ENCODE measurements at places on chromosomes 11 and 22. TPM values are rescaled to one million over a fixed set of nuclear protein-coding genes. Genes with fewer than 3 reads are reported as not detected.

GRCh38 chr11:9601037-9601875, 27.8 kb downstream of the WEE1 start:
- DNase-seq: no peak

DNA sequence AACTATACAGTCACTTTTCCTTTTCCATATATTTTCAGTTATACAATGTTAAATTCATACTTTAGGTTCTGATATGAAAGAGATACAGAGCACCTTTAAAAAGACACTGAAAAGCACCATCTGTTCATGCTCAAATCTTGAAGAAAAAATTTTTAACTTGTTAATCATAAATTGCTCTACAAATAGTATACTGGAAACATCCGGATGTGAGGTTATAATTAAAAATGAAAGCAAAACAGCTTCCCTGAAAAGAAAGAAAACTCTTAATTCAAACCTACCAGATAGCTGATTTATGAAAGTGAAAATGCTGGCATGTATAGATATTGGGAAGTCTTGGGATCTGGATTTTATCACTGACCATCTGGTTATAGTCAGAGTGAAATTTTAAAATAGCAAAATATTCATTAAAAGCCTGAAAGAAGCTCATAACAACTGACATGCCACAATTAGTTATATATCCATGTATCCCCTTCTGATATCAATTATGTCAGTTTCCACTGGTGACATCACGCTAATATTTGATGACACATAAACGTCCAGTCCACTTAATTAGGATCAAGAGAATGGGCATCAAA, 740.0 kb downstream of the DLG2 start:
- DNase-seq: peak; percentile 71

- DNase-seq: peak; percentile 62
These were observed 25.0 kb downstream of the SWAP70 start for GRCh38 chr11:9688716-9689511.

DNA sequence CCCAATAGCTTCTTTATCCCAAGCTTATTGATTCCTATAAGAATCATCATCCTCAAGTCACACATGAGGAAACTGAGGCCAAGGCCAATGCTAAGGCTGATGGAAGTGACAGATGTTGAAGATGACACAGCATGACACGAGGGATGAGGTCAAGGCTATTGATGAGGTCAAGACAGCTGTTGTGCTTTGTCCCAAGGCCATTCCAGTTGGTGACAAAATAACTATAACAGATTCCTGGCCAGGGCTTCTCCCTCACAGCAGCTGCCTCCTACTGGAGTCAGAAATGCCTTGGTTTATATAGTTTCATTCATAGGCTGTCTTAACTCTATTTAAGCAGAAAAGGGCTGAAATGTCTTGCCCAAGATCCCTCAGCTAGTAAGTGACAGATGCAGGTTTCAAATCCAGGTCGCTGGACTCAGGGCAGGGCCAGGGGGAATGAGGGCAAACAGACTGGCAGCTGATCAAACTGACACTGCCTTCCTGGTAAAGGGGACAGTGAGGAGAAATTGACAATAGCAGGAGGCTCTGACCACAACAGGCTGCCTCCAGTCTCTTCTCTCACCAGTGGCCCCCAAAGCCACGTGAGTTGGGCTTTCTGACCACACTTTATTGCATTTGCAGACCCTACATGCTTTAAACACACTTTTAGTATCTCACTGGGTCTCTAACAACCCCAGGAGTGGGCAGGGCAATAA, 16.5 kb downstream of the MIF start:
- DNase-seq: no peak

GRCh38 chr22:25477358-25477757, 87.1 kb upstream of the GRK3 start:
- DNase-seq: no peak

DNA sequence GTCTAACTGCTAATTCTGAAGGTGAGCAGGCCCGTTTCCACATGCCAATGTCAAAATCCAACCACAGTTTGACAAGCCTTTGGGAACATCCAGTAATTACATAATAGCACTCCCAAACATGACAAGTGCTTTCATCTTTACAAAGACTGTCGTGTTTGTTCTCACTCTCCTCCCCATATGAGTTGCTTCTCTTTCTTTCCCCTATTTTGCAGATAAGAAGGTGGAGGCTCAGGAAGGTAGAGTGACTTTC, 55.9 kb upstream of the CD44 start:
- DNase-seq: no peak

- no peak for DNase-seq
These were observed 123.3 kb downstream of the APIP start for GRCh38 chr11:34792814-34793258.

DNA sequence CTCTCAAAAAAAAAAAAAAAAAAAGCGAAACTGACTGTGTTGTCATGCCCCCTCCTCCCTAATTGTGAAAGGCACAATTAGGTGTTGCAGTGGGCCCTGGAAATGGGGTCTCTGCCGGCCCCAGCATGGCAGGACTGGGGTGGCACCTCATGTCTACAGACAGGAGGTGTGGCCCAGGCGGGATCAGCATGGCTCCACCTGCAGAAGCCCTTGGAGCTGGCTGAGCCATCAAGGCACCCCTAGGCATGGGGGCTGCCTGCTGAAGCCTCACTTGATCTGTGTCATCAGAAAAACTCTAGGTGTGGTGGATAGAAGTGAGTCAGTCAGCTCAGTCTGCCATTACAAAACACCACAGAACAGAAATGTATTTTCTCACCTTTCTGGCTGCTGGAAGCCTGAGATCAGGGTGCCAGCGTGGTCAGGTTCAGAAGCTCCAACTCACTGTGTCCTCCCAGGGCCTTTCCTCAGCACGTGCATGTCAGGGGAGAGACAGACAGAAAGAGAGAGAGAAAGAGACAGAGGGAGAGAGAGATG, 10.1 kb upstream of the B4GALNT4 start:
- no peak for DNase-seq

GRCh38 chr11:28009388-28009787, 98.6 kb downstream of the KIF18A start:
- no peak for DNase-seq

DNA sequence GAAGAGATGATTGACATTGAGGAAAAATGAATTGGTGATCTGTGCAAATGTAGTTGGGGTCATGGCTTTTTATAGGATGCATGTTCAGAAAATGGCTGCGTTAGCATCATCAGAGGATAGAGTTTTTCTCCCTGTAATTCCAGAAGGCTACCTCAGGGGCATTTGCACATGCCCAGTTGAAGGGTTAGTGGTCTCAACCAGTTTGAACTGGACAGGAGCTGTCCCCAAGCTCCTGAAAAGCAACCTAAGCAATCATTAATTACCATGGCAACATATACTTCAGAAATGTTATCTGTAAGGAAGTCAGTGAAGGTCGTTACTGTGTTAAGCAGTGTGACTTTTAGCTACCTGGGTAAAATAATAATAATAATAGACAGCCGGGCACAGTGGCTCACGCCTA, 29.3 kb downstream of the TUG1 start:
- no peak for DNase-seq

GRCh38 chr11:78319453-78319955, 98.1 kb downstream of the GAB2 start:
- no peak for DNase-seq

DNA sequence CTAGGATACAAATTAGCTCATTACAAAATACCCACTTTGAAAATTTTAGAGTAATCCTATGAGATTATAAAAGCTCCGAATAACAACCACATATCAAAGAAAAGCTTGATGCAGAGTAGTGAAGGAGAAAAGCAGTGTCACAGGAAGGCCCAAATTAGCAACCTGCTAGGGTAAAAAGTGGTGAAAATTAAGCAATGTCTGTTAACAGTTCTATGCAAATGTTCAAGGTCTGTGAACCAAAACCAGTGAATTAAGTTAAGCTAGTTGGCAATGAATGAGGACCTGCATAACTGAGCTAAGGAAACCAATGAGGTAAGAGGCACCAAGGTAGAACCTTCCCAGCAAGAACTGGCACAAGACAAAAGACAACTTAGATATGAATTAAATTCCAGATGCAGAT, 29.6 kb downstream of the PRDM10 start:
- no peak for DNase-seq

GRCh38 chr11:77823775-77824174, 2.8 kb downstream of the AAMDC start:
- DNase-seq: peak; percentile 2

DNA sequence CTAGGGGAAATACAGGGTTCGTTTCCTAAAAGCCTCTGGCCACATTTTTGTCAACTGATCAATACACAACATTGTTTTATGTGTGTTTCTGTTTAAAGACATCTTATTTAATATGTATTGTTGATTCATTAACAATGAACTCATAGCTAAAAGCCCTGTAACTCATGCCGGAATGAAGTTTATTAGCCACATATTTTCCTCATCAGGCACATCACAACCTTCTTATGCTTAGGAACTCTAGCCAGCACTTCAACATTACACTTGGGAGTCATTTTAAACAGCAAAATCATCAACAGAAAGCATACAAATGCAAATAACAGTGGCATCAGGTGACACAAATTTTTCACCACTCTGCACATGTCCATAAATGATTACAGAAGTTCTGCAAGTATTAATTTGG, 15.1 kb upstream of the BLID start:
- DNase-seq: peak; percentile 53

- no peak for DNase-seq
These were observed 9.1 kb downstream of the BACE1-AS start for GRCh38 chr11:117300283-117300663.

The AMOTL1 gene
- 80.7 TPM for total RNA-seq

The OR6A2 gene
- 0.20 TPM for total RNA-seq

The ALG9 gene
- 34.8 TPM for total RNA-seq

The HEPHL1 gene
- 4.9 TPM for total RNA-seq

The MUC5AC gene
- total RNA-seq: 0.39 TPM

The MRGPRX4 gene
- total RNA-seq: not detected

The DDX6 gene
- 137 TPM for total RNA-seq
